ENCODE measurements at places on chromosomes 4 and X.
A peak's percentile ranks its signal among the peaks of the same experiment; 100 is the strongest.

DNA sequence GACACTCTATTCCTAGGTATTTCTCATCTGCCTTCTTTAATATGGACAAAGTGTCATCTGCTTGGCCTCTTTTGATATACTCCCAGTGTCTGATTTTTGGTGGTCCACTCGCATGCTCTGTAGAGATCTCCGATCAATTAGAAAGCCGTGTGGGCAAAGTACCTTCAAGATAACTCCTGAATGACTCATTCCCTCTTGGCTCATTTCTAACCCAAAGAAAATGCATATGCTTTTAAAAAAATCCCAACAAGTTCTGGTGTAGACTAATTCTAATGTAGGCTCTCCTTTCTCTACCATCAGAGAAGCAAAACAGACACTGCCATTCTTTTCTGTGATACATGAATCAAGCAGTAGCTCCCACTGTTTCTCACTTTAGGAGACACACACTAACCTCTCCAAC lies 714.9 kb upstream of the ADGRL3 start:
- no peak for DNase-seq

DNA sequence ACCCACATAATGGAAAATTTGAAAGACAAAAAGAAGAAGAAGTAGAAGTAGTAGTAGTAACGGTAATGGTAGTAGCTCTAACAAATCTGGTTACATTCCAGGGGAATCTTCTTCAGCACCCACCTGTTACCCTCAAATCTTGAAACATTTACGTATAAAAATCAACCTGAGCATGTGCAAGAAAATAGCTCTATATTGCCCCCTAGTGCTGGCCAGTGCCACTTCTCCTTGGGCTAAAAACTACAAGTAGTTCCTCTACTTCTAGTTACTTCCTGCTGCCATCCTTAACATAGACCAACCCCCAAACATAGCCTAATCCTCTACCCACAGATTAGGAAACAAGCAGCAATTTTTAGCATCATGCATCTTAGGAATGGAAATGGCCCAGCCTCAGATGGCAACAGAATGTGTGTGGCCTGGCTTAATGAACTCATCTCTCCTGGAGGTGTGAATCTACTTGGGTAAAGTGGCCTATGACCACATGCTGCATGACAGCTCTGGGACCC lies 3.1 kb downstream of the PDGFC start:
- peak; percentile 71 for DNase-seq

DNA sequence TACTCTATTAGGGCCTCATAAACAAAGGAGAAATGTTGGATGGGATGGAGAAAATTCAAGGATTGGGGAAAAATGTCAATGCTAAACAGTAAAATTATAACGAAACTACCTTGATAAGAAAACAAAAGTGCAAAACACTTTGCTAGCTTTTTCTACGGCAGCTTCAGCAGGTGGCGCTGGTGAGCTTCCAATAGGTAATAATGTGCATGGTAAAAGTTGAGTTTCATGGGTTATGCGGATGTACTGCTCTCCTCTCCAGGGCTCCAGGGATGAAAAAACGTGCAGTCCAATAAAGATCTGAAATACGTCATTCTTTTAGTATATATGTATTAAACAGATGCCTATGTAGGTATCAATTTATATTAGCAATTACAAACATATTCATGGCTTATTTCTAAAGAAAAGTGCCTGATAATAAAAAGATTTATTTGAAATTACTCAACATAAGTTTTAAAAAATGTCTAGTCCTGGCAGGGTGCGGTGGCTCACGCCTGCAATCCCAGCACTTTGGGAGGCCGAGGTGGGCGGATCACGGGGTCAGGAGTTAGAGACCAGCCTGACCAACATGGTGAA lies 239.6 kb downstream of the GRXCR1 start:
- peak; percentile 0 for DNase-seq

GRCh38 chrX:63785708-63786040 lies 660 bp upstream of the ARHGEF9 start:
- DNase-seq = no peak

GRCh38 chrX:40420899-40421729 lies 159.7 kb upstream of the ATP6AP2 start:
- no peak for DNase-seq

GRCh38 chr4:156686120-156686519 lies 285.5 kb downstream of the PDGFC start:
- DNase-seq = peak; percentile 99

- no peak for DNase-seq
Measured at GRCh38 chrX:9501362-9501761, 36.5 kb downstream of the TBL1X start.

GRCh38 chrX:100681599-100681998 lies 37.6 kb downstream of the SRPX2 start:
- DNase-seq = no peak

- no peak for DNase-seq
Measured at GRCh38 chr4:2155246-2155645, 86.7 kb downstream of the HAUS3 start.

DNA sequence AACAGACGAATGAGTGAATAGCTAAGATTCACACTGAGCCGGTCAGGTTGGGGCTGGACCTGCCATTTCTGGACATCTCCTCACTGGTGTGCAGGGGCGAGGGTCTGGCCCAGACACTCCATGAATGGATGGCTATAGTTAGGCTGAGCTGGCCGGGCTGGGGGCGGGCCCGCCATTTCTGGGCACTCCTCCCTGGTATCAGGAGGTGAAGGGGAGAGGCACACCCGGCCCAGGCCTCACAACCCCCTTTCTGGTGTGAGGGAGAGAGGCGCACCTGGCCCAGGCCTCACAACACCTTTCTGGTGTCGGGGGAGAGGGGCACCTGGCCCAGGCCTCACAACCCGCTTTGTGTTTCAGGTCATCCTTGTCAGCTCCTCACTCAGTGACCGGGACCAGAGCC lies 203.2 kb upstream of the PSAPL1 start:
- DNase-seq = no peak

DNA sequence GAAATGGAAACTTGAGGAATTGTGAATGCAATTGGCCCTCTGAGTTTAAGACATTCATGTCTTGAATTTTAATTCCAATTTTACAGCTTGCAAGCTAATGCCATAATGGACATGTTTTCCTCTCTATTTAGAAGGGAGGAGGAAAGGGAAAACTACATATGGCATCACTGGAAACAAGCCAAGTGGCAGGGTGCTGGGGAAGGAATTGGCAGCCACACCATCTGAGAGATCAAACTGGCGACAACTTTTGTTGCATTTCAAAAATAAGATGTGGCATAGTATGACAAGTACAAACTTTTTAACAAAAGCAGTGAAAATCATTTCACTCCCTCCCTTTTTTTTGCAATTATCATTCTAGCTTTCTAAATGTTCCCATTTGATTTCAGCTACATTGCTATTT lies 615.6 kb downstream of the CENPC start:
- DNase-seq = no peak

DNA sequence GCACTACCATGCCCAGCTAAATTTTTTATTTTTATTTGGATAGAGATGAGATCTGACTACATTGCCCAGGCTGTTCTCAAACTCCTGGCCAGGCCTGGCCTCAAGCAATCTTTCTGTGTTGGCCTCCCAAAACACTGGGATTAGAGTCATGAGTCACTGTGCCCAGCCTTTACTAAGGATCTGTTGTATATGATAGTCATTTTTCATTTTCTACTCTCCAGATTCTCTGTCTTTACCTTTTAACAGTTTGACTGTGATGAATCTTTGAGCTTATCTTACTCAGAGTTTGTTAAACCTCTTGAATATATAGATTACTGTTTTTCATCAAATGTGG lies 161.8 kb downstream of the FNIP2 start:
- DNase-seq = no peak

All from GM04503 (cell line).